ENCODE measurements at places on chromosomes 1 and 21. TPM values are rescaled to one million over a fixed set of nuclear protein-coding genes. Genes with fewer than 3 reads are reported as not detected.

- H3K27me3 ChIP-seq, result peaks cover 21% of the 10 kb centered on the region
- H3K27ac ChIP-seq, result no peak overlapping the region
- DNase-seq, result peak; percentile 48
Observed at GRCh38 chr1:157073944-157074685, 25.5 kb downstream of the ETV3L start.

DNA sequence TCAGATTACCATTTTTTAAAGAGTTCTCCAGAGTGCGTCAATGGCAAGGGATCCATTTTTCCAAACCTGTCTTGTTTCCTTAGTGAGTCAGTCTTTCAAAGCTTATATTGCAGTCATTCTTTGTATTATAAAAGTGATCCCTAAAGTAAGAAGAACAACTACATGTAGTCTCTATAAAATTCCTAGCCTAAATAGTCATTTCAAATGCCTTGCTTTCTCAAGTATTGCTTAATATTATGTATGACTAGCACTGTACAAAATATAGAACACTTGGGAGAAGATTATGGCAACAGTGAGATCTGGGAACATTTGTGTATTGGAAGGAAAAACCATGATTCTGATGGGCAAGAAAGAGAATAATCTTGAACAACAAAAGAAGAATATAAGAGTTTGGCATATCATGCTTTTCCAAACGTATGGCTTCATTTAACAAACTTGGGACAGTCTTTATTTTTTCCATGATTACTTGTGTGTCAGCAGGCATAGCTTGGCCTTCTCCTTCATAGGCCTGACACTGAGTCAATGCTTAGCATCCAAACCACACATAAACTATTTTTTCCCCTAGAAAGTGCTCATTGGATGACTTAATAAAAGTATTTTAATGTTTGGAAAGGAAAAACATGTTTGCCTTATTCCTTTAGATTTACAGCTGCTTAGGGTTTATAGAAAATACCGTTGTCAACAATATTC lies 547.4 kb downstream of the LTN1 start:
- no peak for DNase-seq

- no peaks in the 10 kb centered on the region for H3K27me3 ChIP-seq
- H3K27ac ChIP-seq, result no peak overlapping the region
- DNase-seq, result no peak
- peaks cover 28% of the 10 kb centered on the region for H3K36me3 ChIP-seq
- H3K4me1 ChIP-seq, result peaks cover 20% of the 10 kb centered on the region
- no peak overlapping the region for H3K4me3 ChIP-seq
Observed at GRCh38 chr1:203818399-203818798, 23.0 kb downstream of the ZBED6 start.

DNA sequence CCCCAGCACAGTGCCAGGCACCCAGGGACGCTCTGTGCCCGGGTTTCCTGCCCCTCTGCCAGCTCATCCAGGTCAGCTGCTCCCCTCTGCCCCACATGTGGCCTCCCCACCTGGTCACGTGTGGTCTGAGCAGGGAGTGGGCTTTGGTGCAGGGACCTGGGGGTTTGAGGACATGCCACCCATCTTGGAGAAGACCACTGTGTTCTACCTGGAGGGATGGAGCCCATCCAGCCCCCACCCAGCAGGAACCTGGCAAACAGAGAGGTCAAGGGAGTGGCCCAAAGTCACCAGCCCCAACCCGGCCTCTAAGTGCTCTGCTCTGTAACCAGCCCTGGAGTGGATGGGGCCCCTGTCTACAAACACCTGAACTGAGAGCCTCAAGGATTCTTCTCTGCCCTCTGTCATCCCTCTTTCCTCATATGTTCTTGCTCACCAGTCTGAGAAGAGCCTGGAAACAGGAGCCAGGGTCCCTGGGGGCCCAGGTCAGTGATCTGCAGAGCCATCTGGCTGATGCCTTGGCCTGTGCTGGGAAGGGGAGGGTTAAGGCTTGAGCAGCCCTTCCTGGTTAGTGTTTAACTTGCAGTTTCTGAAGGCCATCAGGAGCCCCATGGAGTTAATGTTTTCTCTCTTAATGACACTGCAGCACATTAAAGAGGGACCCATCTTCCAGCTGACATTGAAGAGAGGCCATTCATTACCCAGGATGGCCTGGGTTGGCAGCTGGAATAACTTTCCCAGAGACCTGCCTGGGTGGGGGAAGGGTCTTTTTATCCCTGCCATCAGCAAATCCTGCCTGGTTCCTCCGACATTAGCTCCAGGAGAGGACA lies 235.4 kb downstream of the PTPRU start:
- H3K36me3 ChIP-seq, result no peaks in the 10 kb centered on the region
- DNase-seq, result no peak
- no peak overlapping the region for H3K27ac ChIP-seq
- H3K27me3 ChIP-seq, result peaks cover 34% of the 10 kb centered on the region

GRCh38 chr1:43930949-43931275 lies 2.7 kb upstream of the ARTN start:
- no peaks in the 10 kb centered on the region for H3K36me3 ChIP-seq
- no peak for DNase-seq
- H3K4me3 ChIP-seq, result no peak overlapping the region
- H3K4me1 ChIP-seq, result peaks cover 20% of the 10 kb centered on the region

- no peak for DNase-seq
- no peaks in the 10 kb centered on the region for H3K36me3 ChIP-seq
- no peak overlapping the region for H3K4me3 ChIP-seq
- H3K4me1 ChIP-seq, result peaks cover 8% of the 10 kb centered on the region
- no peak overlapping the region for H3K27ac ChIP-seq
Observed at GRCh38 chr1:160374306-160375110, 7.6 kb downstream of the NHLH1 start.

DNA sequence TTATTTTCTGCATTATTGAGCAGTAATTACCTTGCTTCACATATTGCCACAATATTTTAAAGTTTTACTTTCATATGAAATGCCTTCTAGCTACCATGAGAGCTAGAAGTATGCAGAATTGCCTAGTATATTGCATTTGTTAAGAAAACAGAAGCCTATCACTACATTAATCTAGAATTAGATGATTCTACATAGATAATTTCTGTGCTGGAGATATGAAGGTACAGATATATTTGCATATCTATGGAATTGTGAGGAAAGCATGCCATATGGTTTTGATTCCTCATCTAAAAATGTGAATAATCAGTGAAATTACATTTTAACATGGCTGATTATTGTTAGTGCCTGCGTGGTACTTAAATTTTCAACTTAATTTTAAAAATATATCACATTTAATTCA lies 1418.3 kb downstream of the NCAM2 start:
- DNase-seq, result no peak
- H3K36me3 ChIP-seq, result no peaks in the 10 kb centered on the region
- no peaks in the 10 kb centered on the region for H3K27me3 ChIP-seq
- H3K27ac ChIP-seq, result no peak overlapping the region
- H3K4me3 ChIP-seq, result no peak overlapping the region
- H3K4me1 ChIP-seq, result peaks cover 7% of the 10 kb centered on the region

DNA sequence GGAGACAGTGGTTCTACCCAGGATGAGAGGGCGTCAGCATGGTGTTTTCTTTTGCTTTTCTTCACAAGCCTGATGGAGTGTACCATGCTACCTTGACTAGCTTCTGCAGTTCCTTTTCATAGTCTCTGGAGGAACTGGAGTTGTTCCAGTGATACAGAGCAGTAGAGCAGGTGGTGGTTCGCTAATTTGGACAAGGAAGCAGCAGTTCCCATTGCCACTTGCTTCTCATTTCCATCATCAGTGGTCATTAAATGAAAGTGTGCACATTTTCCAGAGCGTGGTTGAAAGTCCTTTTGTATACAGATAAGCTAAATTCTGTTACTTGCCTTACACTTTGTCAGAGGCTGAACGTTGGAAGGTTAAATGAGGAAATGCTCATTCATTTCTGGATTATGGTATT lies 182.3 kb downstream of the C1orf21 start:
- no peaks in the 10 kb centered on the region for H3K36me3 ChIP-seq
- H3K27me3 ChIP-seq, result no peaks in the 10 kb centered on the region
- H3K4me1 ChIP-seq, result no peaks in the 10 kb centered on the region
- DNase-seq, result no peak
- H3K27ac ChIP-seq, result no peak overlapping the region

- DNase-seq, result peak; percentile 82
- H3K27ac ChIP-seq, result no peak overlapping the region
- H3K36me3 ChIP-seq, result no peaks in the 10 kb centered on the region
- H3K4me1 ChIP-seq, result peaks cover 4% of the 10 kb centered on the region
Observed at GRCh38 chr1:21659099-21659923, 9.8 kb downstream of the RAP1GAP start.

DNA sequence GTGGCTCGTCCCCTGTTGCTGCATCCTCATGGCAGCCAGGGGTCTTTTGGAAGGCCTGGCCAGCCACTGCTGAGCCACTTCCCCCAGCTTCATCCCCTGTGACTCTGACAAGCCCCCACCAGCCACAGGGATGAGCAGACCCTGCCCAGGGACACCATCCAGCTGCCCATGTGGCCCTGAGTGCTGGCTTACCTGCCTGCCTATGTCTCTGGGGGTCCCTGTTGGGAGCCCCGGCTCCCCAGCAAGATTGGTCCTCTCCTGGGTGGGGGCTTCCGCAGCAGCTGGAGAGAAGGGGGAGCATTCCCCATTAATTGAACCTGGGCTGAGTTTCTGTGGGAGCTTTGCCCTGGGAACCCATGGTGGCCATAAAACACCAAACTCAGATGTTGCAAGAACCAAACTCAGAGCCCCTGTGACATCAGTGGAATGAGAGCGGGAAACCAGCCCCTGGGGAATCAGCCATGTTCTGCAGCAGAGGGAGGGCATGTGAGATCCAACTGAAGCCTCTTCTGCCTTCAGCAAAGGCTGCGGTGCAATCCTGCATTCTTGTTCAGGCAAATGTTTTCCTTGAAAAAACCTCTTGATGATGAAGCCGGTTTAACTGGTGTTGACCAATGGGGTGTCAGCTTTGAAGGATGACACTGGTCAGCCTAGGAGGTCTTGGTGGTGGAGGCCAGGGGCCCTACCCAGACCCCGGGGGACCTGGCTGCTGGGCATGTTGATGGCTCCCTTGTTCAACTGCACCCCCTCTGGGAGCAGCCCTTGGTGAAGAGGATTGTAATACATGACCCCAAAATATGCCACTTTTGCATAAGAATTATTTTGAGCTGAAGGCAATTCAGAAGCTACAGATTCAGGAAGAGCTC lies 28.3 kb upstream of the COL18A1 start:
- H3K27ac ChIP-seq, result no peak overlapping the region
- H3K27me3 ChIP-seq, result peaks cover 19% of the 10 kb centered on the region
- no peaks in the 10 kb centered on the region for H3K36me3 ChIP-seq
- no peak for DNase-seq

GRCh38 chr1:175071276-175071943 lies 3.8 kb downstream of the TNN start:
- H3K36me3 ChIP-seq, result no peaks in the 10 kb centered on the region
- peaks cover 5% of the 10 kb centered on the region for H3K4me1 ChIP-seq
- no peak overlapping the region for H3K27ac ChIP-seq
- no peak for DNase-seq
- peaks cover 8% of the 10 kb centered on the region for H3K27me3 ChIP-seq

- H3K27ac ChIP-seq, result no peak within 1 kb of the TSS
- no peak within 1 kb of the TSS for H3K4me3 ChIP-seq
- no peaks in the 10 kb centered on the region for H3K36me3 ChIP-seq
Observed at GRCh38 chr1:202122639-202123335, at the start of gene GPR37L1. Gene GPR37L1 (plus strand): TSS chr1:202122917. CDS start chr1:202122964, 47 bp downstream.

GRCh38 chr1:116777831-116778830 lies 23.9 kb downstream of the CD2 start:
- peaks cover 55% of the 10 kb centered on the region for H3K36me3 ChIP-seq
- H3K27ac ChIP-seq, result peak overlapping the region; percentile 70
- peak overlapping the region; percentile 4 for H3K4me3 ChIP-seq

DNA sequence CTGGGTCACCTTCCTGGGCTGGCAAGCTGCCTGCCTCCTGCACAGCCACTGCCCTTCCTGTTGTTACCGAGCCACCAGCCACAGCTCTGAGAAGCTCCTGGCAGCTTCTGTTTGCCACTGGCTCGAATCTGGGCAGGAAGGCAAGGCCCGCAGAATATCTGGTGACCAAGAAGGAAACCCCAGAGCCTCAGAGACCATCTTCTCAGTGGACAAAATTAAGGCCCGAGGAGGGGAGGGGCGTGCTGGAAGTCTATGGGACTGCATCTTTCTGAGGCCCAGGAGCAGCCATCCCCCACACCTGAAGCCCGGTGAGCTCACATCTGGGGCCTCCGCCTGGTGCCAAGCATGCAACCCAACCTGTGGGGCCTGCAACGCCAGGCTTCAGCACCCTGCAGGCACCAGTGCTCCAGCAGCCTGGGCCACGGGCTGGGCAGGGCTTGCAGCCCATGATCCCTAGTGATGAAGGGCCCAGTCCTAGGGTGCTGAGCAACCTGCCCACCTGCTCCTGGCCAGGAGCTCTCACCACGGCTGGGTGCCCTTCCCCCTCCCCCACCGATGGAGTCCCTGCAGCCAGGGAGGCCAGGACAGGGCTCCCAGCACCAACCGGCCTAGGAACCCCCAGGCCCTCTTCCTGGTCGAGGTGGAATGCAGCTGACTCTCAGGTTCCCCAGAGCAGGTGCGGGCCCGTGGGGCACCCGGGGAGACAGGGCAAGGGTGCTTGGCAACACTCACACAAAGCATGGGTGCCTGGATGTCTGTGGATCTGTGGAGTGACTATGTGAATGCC lies 879 bp downstream of the CPTP start:
- H3K4me3 ChIP-seq, result peak overlapping the region; percentile 73
- H3K27ac ChIP-seq, result peak overlapping the region; percentile 60
- DNase-seq, result no peak

DNA sequence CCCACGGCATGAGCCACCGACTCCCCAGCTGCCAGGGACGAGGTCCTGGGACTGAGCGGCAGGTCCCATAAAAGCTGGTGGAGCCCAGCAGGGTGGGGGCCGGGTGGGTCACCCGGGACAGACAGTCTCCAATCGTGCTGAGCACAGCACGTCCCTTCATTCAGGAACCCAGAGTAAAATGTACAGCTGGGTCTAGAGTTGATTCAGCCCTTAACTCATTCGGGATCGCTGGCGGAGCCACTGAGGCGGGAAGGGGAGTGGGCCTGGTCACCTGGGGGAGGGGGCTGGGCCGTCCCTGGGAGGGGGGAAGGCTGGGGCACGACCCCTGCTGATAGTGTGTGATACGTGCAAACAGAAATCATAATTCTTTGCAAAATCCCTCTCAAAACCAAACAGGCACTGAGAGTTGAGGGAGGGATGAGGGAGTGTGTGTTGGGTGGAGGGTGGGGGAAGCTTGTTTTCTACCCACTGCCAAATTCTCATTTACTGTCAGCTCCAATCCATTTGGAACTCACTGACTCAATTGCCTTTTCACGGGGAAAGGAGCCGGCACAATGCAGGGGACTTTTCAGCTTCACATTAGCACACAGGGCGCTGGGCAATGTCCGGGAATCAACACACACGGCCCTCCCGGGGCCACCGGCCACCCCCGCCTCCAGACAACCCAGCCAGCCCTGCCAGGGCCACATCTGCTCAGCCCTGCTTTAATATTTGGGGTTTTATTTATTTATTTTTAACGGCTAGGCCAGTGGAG lies 13.8 kb downstream of the CASZ1 start:
- no peaks in the 10 kb centered on the region for H3K4me1 ChIP-seq
- DNase-seq, result no peak
- no peak overlapping the region for H3K27ac ChIP-seq
- no peaks in the 10 kb centered on the region for H3K36me3 ChIP-seq
- no peak overlapping the region for H3K4me3 ChIP-seq
- H3K27me3 ChIP-seq, result peaks cover 26% of the 10 kb centered on the region

IFI44 gene
- total RNA-seq, result 45.2 TPM

ADORA1 gene
- total RNA-seq, result not detected

LAD1 gene
- not detected for total RNA-seq

PEX19 gene
- total RNA-seq, result 49.8 TPM

TFF1 gene
- total RNA-seq, result not detected

INAVA gene
- total RNA-seq, result 0.04 TPM

Data from activated naive CD8-positive, alpha-beta T cell treated with anti-CD3 and anti-CD28 coated beads for 36 hours (primary cell).